ENCODE measurements at places on chromosomes 12 and 14.

DNA sequence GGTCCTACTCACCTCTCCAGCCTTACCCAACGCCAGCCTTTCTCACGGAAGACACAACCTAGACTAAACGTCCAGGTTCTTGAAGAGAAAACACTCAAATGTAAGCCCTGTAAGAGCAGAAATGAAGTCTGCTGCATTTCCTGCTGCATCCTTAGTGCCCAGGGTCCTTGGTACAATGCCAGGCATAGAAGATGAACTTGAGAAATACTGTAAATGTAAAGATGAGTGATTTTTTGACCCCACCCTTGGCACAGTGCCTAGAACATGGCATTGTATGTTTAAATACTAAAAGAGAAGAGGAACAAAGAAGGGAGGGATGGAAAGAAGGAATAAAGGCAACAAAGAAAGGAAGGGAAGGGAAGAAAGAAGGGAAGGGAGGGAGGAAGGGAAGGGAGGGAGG is 514.6 kb downstream of the MED13L start:
- DNase-seq = no peak

GRCh38 chr14:104390941-104391901 is 188.3 kb upstream of the C14orf180 start:
- no peak for DNase-seq

DNA sequence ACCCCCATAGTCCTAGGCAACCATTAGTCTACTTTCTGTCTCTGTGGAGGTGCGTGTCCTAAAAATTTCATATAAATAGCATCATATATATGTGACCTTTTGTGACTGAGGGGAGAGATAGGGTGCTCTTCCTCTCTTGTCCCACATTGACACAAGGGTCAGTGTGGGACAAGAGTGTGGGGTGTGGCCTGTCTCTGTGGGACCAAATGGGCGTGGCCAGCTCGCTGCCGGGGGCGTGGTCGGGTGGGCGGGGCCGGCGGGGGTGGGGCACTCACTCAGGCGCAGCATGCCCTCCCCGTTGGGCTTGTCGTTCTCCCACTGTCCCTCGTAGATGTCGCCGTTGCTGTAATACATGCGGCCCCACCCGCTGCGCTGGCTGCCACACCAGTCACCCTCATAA is 15.5 kb downstream of the MORN3 start:
- DNase-seq = no peak

DNA sequence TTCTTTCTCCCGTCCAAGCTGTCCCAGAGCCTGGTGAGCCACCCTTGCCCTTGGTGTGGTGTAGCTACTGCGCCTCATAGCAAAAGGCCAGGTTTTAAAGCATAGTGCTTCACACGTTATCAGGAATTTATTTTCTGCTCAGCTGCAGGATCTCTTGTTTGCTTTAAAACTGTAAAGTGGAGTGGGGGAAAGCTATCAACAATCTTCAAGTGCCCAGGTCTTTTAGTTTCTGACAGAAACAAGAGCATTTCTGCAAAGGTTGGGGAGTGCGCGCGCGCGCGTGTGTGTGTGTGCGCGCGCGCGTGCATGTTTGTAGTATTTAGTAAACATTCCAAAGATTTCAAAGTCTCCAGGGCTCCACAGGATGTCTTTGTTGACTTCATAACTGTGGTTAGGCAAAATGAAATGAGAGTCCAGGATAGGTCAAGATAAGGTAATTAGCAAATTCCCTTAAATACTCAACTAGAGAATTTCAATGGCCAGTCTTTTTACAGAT is 45.5 kb downstream of the EML1 start:
- DNase-seq = no peak

DNA sequence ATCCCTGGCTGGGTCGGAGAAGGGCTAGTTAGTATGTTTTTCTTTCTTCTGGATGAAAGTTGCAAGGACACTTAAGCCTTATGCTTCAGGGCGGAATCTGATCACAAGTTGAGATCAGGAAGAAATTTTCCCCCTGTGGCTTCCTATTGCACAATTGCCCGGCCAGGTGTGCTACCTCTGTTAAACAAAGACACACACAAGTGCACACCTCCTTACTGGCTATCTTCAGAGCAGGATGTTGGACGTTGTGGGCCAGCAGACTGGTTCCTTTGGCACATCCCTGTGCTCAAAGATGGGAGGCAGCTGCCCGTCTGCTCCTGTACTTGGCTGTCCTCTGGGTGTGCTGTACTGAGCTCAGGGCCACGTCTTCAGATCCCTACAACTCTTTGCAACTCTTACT is 19.1 kb downstream of the ETV6 start:
- DNase-seq = no peak

- no peak for DNase-seq
Measured at GRCh38 chr12:106954462-106955376, 988 bp upstream of the TMEM263 start.

DNA sequence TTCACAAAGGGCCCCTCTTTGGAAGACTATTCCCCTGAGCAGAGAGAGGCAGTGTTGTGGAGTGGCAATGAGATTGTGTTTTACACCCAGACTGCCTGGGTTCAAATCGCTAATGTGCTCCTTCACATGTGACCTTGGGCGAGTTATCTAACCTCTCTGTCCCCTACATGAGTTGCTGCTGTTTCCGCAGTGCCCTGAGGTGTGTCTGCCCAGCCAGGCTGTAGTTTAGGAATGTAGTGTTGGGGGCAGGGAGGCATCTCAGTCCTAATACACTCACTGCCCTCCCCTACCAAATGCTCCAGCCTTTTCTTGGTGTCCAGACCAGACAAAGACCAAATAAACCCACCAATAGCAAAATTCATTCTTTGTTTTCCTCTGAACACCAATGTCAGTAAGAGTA is 78.6 kb downstream of the SLC24A4 start:
- DNase-seq = no peak

GRCh38 chr12:108302016-108302402 is 37.1 kb downstream of the CMKLR1 start:
- no peak for DNase-seq

GRCh38 chr12:11178250-11178649 is 7.3 kb downstream of the SMIM10L1 start:
- no peak for DNase-seq

DNA sequence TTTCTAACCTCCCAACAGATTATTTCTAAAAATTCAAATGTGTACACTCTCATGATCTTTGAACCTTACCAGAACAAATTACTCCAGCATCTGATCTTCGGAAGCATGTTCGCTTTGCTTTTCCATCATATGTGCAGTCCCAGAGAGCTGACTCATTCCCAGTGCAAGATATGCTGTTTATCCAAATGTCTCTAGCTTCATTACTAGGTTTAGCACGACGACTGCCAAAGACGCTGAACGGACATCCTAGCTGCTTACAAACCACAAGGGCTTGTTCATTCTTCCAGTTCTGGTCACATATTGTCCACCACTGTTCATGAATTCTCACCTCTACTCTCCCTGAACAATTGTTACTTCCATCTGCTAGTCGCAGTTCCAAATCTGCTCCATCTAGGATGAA is 40.5 kb downstream of the CD163L1 start:
- DNase-seq = no peak

- no peak for DNase-seq
Measured at GRCh38 chr14:104400355-104400754, 179.2 kb upstream of the C14orf180 start.
